ENCODE measurements at places on chromosomes 2 and 18.

DNA sequence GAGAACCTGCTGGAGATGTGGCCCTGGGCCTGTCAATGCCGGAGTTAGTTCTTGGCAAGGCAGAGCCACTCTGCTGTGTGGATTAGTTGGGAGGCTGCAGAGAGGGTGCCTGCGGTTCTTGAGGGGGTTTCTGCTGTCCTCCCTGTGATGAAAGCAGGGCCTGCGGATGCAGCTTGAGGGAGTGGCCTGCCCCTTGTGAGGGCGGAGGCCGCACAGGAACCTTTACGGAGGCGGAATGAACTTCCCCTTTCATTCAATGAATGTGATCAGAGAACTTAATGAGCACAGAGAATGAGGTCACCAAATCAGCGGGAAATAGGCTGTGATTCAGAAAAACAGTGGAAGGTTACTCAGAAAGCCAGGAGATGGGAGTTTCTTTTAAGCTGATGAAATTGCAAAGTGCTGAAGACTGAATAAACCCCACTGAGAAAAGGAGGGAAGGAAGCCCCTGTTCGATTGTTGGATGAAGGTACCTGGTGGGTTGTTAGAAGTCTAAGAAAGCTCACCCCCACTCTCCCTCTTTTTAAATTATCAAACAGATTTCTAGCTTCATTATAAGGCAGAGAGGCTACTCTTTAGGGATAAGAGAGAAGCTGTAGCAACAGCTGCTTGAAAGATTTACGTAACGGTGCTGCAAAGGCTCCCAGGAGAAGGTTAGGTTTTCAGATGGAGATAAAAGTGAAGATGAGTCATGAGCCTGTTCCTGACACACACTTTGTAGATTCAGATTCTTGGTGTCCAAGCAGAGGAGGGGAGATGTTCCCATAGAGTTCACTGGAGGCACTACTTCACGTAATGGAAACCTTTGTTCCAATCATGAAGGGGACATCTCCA, 47.4 kb downstream of the VWA3B start:
- no peak for DNase-seq

DNA sequence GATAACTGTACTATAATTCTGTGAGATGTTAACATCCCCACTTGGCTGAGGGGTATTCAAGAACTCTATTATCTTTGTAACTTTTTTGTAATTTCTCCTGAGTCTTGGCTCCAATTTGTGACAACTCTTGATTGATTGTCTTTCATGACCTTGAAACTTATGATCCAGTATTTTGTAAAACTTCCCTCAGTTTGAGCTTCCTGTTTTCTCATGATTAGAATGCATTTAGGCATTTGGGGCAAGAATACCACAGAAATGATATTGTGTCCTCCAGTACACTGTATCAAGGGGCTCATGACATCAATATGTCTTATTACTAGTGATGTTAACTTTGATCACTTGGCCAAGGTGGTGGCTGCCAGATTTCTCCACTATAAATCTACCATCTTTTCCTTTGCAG, 37.4 kb downstream of the PNO1 start:
- DNase-seq: no peak

- DNase-seq: no peak
These were observed 9.3 kb downstream of the MAP4K4 start for GRCh38 chr2:101706819-101707177.

GRCh38 chr18:57205641-57206040, 58.8 kb downstream of the BOD1L2 start:
- DNase-seq: no peak

- DNase-seq: no peak
These were observed 80.9 kb upstream of the ARHGAP28 start for GRCh38 chr18:6648581-6648980.

DNA sequence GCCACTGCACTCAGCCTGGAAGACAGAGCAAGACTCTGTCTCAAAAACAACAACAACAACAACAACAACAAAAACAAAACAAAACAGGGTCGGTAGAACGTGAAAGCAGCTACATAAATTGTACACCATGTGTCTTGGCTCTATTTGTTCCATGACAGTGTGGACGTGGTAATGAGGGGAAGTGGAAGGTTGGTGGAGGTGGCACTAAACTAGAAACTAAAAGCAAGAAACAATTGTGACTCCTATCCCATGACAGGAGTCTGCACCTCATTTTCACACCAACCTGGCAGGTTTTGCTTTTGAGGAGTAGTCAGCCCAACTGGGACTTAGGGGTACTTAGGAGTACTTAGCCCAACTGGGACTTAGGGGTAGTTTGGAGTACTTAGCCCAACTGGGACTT, 62.5 kb upstream of the MRPS9 start:
- DNase-seq: no peak

DNA sequence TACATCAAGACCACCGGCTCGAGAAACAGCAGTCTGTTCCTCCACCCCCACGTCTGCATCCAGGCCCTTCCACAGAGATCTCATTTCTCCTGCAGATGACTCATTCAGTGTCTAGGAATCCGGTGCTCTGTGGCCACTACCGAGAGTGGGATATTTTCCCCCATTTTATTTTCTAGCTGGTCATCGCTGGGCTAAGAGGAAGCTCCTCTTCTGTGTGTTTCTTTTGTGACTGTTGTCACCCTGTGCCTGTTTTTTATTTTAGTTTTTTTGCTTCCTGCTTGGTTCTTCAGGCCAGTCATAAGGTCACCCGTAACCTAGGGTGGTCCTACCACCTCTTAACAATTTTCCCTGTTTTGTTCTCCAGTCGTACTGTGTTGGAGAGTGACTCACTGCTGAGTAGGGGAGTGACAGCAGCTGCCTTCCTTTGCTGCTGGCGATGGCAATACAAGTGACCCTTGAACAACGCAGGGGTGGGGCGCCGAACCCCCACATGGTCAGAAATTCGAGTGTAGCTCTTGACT, 6.7 kb downstream of the RAMP1 start:
- peak; percentile 84 for DNase-seq

DNA sequence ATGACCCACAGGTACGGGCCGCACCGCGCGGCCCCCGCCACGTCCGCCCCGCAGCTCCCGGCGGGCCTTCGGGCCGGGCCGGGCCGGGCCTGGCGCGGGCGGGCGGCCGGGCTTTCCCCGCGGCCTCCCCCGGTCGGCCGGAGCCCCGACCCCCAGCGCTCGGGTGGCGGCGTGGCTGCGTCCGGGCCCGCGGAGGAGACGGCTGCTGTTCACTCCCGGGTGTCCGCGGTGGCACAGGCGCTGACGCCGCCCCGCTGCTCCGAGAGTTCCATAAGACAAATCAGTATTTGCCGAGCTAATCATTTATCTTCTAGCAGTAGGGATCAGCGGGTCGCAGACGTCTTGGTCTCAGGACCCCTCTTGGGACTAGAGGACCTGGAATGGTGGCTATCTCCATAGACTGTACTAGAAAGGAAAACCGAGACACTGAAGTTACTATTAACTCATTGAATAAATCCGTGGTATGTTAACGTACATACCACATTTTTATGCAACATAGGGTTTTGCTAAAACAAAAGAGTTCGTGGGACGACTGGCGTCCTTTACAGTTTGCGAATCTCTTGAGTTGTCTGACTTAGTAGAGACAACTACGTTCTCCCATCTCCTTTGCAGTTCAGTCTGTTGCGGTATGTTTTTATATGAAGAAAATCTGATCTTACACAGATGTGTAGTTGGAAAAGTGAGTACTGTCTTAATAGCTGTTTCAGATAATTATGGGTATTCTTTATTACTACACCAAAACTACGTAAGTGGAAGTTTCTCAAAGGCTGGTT, 500 bp downstream of the LIMS1 start:
- DNase-seq: peak; percentile 41

GRCh38 chr2:8380026-8380425, 301.8 kb upstream of the ID2 start:
- DNase-seq: no peak

DNA sequence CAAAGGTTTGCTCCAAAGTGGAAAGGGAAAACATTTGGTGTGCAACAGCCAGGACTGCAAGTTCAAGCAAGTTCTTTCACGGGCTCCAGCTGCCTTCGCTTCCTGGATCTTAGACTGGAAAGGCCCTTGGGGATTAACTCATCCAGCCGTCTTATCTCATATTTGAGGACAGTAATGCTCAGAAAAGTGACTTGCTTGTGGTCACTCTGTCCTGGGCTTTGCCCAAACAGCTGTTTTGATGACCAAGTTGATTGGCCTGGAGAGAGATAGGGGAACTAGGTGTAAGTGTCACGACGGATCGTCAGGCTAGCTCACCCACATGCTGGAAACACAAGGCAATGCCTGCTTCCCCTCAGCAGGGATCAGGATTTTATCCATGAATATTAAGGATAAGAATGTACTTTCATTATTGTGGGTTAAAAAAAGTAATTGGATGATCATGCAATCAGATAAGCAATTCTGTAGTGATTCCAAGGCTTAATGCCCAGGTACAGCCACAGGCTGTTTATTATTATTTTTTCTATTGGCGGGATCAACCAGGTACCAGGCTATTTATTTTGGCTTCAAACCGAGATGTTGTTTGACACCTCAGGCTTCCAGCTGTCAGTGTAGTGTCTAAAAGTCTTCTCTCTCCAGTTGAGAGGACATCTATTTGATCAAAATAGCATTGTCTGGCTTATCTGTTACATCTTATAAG, 162.5 kb upstream of the EPAS1 start:
- DNase-seq: peak; percentile 14

GRCh38 chr2:58047373-58047935, 848 bp downstream of the VRK2 start:
- no peak for DNase-seq

DNA sequence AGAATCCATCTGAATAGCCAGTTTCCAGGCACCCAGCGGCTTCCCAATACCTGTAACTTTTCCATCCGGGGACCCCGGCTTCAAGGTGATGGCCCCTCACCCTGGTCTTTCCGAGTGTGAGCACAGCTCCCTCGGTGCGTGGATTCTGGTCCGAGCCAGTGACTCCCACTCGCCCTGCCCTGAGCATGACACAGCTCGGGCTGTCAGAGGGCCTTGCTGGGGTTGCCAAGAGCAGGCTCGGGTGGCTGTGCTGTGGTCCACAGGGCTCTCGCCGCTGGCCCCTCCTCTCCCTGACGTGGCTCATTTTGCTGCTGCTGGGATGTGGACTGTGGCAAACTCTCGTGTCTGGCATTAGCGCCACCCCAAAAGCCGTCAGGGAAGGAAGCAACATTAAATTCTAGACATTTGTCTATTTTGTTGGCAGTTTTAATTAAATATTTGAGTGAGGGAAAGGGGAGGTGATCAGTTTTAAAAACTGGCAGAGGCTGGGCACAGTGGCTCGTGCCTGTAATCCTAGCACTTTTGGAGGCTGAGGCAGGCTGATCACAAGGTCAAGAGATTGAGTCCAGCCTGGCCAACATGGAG, 5.6 kb upstream of the ESPNL start:
- DNase-seq: no peak

GRCh38 chr2:133457861-133458260, 110.4 kb downstream of the NCKAP5 start:
- DNase-seq: no peak

DNA sequence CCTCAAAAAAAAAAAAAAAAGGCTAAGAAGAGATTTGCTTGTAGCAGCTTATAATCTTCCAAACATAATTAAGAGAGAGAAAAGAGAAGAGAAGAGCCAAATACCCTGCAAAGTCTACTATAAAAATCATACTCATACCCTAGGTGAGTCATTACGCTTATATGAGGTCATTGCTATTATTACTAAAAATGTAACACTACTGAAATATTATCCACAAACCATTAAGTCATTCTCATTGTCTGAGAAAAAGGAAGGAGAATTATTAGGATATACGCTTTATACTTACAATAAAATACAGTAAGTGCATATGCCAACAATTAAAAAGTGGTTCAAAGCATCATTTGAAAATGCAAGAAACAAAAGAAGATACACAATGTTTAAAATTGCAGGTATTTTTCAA, 66.5 kb downstream of the COLEC12 start:
- DNase-seq: no peak

DNA sequence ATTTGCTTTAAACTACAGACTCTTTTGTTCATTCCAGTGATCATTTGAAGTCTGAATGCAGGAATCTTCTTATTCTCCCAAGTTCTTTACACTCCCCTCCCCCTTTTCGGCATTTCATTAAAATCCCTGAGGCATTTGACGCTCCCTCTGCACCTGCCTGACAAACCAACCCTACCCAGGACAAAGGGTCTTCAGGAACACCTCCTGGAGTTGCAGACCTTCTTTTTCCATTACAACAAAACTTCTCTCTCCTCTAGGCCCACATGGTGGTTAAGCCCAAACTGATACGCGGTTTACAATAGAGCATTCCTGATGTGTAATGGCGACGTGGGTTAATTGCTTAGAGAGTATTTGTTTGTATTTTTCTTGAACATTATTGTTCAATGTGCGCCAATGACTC, 367.4 kb downstream of the FBXO15 start:
- DNase-seq: no peak

GRCh38 chr18:74611765-74612164, 14.1 kb downstream of the ZNF407 start:
- no peak for DNase-seq

DNA sequence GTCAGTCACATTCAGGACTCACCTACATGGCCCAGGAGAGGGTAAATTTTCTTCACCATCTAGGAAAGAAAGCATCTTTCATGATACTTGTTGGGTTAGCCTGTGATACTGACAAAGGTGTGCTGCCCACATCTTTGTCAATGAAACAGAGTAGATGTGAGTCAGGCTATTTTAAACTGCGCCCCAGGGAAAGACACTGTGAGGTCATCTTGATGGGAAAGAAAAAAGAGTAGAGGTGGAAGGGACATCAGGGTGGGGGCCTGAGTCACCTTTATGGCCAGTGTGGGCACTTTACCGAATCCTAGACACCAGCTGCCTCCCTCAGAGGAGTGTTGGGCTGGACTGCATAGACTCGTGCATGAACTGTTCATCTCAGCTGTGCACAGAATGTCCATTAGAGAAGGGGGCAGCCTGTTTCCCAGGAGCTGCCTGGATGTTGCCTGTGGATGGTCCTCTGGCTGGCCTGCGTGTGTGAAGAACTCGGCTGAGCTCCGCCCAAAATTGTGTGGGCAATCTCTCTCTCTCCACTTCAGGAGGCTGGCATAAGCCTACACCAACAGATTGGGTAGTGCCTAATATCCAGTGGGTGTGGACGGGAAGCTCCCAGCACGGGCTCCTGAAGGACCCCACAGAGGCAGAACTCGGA, 278.7 kb upstream of the PXDN start:
- DNase-seq: no peak

DNA sequence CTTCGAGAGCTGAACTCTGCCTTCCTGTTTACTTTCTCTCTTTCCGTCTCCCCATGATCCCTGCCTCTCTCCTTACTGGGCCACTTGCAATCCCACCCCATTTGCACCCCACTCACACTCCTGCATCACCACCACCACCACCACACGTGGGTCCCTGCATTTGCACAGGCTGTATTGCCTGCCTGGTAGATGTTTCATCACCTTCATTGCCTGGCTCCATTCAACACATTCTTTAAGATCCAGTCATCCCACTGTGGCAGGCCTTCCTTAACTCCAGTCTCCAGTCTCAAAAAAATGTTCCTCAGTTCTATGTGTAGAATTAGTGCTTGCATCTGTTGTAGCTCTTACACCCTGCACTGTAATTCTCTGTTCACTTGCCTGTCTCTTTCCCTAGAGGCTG, 13.9 kb downstream of the NOSTRIN start:
- DNase-seq: peak; percentile 43

Data from PC-9 (cell line).